ENCODE measurements at places on chromosomes 6 and 20. TPM values are rescaled to one million over a fixed set of nuclear protein-coding genes. Genes with fewer than 3 reads are reported as not detected.

GRCh38 chr20:36472637-36473090, 68.7 kb upstream of the MYL9 start:
- peak; percentile 71 for DNase-seq

DNA sequence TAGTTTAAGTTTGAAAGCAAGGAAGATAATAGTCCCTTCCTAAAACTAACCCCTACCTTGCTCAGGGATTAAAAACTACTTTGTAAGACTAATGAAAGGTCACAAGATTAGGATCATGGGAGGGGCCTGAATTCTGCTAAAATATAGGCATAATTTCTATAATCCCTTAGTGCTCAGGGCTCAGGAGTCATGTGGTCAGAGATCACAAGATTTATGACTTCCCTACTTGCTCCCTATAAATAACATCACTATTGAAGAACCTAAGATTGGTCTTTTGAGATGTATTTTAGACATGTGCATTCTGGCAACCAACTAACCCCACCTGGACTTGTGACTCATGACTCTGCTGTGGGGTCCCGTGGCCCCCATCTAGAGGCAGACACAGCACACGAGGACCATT, 81.1 kb downstream of the STMND1 start:
- DNase-seq: no peak

GRCh38 chr6:158040051-158040803, 58.6 kb downstream of the SYNJ2 start:
- DNase-seq: peak; percentile 98

GRCh38 chr6:2551705-2552104, 199.0 kb downstream of the MYLK4 start:
- no peak for DNase-seq

GRCh38 chr6:43053545-43054205, at the start of gene CUL7:
Gene CUL7 (minus strand): TSS chr6:43053851. CDS start chr6:43052788, 1,063 bp downstream.
- DNase-seq: peak; percentile 94

DNA sequence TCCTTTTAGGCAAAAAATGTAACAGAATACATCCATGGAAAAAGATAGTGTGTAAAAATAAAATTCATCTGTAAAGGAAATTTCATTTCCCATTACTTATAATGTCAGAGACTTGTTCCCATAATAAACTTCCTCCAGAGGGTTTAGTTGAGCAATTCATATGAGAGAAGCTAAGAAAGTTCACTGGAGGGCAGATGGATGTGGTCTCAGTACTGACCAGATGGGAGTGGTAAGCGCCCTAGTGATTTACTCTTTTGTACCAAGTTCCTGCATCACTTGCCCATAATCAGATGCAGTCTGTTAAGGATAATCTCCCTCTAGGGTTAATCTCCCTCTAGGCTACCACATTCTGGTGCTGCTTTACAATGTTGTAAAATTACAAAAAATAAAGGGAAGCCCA, 61.7 kb downstream of the ESF1 start:
- no peak for DNase-seq

C20orf202 gene
- total RNA-seq: not detected

FKBP5 gene
- 8.3 TPM for total RNA-seq
